ENCODE measurements at places on chromosomes 7 and 10.

DNA sequence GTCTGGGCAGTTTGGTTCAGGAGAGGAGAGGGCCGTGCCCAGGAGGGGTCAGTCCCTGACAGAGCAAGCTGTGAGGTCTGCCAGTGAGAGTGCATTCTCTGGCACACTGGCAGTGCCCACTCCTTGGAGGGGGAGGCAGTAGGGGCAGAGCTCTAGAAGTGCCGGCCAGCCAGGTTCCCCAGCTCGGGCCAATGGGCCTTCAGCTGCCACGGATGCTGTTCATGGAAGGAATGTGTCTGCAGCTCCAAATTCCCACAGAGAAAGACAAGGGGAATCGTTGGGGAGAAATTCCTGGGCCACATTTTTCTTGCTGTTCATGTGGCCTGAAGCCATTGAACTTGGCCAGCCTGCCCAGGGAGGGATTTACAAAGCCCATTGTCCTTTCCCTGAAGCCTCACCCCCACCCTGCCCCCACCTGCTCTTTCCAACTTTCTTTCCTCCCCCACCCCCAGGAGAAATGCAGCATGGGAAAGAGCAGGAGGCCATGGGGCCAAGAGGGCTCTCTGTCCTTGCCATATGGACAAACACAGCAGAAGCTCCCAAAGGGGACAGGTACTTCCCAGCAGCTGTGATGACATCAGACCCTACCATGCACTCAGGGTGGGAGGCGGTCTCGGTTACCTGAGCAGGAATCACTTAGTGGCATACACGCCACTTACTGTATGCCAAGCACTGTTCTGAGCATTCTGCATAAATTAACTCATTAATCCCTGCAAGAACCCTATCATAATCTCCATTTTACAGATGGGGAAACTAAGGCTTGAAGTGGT is 70.7 kb downstream of the ARHGAP22 start:
- no peaks in the 10 kb centered on the region for H3K27me3 ChIP-seq
- no peaks in the 10 kb centered on the region for H3K4me1 ChIP-seq
- no peaks in the 10 kb centered on the region for H3K36me3 ChIP-seq
- no peak for DNase-seq
- H3K27ac ChIP-seq, result no peak overlapping the region

GRCh38 chr7:50508471-50508943 is 56.7 kb downstream of the DDC start:
- H3K4me3 ChIP-seq, result no peak overlapping the region
- H3K27me3 ChIP-seq, result no peaks in the 10 kb centered on the region
- no peaks in the 10 kb centered on the region for H3K36me3 ChIP-seq
- H3K27ac ChIP-seq, result no peak overlapping the region
- DNase-seq, result no peak

DNA sequence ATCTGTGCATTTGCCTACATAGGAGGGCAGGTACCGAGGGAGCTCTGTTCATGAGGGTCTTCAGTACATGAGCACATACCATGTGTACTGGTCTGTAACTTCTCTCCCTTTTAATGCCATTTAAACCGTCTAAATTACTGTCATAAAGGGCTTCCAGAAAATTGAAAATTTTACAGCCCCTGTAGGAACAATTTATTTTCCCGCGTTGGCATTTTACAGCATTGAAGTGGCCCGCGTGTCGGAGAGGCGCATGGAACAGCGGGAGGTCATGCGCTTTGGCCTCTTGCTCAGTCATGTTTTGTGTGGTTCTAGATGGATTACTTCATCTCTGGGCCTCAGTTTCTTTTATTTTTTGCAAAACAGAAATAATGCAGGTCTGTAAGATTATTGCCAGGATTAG is 9.8 kb downstream of the WIPI2 start:
- no peaks in the 10 kb centered on the region for H3K27me3 ChIP-seq
- peaks cover 65% of the 10 kb centered on the region for H3K36me3 ChIP-seq
- H3K27ac ChIP-seq, result no peak overlapping the region
- no peaks in the 10 kb centered on the region for H3K4me1 ChIP-seq
- no peak for DNase-seq
- H3K4me3 ChIP-seq, result no peak overlapping the region

DNA sequence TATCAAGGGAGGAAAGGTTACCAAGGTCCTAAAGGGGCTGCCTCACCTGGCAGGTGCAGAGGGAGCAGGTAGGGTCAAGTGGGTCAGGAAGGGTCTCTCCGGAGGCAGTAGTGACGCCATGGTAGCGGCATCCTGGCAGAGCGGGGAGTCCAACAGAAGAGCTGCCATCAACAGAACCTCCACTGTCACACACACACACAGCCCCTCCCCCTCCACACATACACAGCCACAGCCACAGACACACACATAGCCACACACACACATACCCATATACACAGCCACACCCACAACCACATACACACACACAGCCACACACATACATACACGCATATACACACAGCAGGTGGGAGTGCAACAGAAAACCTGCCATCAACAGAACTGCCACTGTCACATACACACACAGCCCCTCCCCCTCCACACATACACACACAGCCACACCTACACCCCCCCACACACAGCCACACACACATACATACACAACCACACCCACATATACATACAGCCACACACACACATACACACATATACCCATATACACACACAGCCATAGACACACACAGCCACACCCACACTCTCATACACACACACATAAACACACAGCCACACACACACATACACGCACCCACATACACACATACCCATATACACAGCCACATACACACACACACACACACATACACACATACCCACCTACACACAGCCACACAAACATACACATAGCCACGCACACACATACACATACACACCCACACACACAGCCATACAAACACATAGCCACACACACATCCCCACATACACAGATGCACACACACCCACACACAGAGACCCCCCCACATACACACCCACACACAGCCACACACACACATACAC is 23.1 kb downstream of the KCP start:
- no peaks in the 10 kb centered on the region for H3K36me3 ChIP-seq
- H3K4me3 ChIP-seq, result no peak overlapping the region
- peaks cover 21% of the 10 kb centered on the region for H3K27me3 ChIP-seq
- H3K27ac ChIP-seq, result no peak overlapping the region

DNA sequence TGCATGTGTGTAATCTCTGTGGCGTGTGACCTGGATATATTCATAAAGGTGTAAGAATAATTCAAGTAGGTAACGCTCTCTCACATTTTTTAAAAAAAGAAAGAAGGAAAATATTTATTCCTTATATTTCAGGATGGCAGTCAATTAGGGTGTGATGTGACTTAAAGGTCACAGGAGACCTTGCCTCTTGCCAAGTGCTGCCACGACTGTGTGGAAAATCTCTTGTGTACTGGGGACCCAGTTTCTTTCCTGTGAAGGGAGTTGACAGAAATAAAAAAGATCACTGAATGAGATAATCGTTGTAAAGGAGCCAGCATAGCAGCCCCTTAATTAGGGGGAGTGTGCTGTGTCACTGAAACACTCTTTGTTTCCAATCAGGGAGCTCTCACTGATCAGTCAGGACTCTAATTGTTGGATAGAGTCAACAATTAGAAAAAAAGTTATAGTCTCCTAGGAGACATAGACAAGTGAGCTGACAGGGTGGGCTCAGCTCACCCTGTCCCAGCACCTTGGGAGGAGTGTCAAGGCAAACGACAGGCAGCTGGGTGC is 31.1 kb downstream of the PTPRE start:
- no peak overlapping the region for H3K4me3 ChIP-seq
- peaks cover 3% of the 10 kb centered on the region for H3K4me1 ChIP-seq
- no peak for DNase-seq

- no peaks in the 10 kb centered on the region for H3K36me3 ChIP-seq
- DNase-seq, result no peak
- H3K27ac ChIP-seq, result peak overlapping the region; percentile 72
- no peak overlapping the region for H3K4me3 ChIP-seq
These were observed 227.3 kb downstream of the PTEN start for GRCh38 chr10:88090568-88091214.

DNA sequence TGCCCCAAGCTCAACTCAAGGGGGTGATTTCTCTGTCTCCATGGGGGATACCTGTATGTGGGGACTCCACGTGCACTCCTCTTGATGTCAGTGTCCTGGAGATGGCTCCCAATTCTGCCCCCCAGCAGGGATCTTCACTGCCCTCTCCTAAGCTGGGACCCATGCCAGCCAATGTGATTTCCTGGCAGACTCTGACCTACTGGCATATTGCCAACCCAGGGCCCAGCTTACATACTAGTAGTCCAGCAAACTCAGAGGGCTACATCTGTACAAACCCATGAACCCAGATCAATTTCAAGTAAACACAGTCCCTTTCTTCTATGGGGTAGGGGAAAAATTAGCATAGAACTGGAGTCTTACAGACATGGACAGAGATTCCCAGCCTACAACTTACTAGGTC is 26.2 kb upstream of the BMPR1A start:
- no peaks in the 10 kb centered on the region for H3K36me3 ChIP-seq
- H3K27ac ChIP-seq, result no peak overlapping the region
- H3K4me1 ChIP-seq, result no peaks in the 10 kb centered on the region
- DNase-seq, result no peak
- H3K4me3 ChIP-seq, result no peak overlapping the region

DNA sequence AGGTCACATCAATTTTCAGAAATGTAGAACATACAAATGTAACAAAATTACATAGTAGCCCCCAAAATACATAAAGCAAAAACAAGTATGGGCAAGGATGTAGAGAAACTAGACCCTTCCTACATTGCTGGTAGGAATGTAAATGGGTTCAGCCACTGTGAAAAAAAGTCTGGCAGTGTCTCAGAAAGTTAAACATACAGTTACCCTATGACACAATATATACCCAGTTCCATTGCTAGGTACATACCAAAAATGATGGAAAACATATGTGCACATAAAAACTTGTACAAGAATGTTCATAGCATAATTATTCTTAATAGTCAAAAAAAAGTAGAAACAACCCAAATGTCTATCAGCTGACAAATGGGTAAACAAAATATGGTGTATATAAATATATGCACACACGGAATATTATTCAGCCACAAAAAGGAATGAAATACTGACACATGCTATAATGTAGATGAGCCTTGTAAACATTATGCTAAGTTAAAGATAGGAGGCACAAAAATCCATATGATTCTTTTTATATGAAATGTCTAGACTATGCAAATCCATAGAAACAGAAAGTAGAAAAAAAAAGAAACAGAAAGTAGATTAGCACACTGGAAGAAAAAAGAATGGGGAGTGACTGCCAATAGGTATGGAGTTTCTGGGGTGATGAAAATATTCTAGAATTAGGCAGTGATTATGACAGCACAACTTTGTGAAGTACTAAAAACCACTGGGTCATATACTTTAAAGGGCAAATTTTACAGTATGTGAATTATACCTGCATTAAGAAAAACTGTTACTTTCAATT is 13.5 kb downstream of the HERPUD2 start:
- H3K27me3 ChIP-seq, result no peaks in the 10 kb centered on the region
- no peak overlapping the region for H3K4me3 ChIP-seq
- DNase-seq, result peak; percentile 35
- H3K36me3 ChIP-seq, result peaks cover 12% of the 10 kb centered on the region
- H3K4me1 ChIP-seq, result peaks cover 18% of the 10 kb centered on the region
- H3K27ac ChIP-seq, result no peak overlapping the region

DNA sequence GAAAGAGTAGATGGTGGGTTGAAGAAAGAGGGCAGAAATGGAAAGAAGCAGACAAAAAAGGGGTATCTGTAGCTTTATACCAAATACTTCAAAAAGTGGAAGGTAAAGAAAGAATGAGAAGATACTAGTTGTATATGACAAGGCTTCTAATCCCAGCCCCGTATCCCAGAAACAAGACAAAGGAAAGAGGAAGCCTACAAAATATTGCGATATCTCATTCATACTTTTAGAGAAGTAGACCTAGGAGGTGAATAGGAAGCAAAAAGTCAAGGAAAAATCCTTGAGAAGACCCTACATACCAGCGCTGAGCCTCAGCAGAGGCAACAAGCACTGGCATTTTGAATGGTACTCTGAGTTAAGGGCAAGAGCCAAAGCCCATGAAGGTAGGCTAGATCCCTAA is 26.6 kb downstream of the PHTF2 start:
- peaks cover 16% of the 10 kb centered on the region for H3K4me1 ChIP-seq
- no peak overlapping the region for H3K4me3 ChIP-seq
- no peak for DNase-seq
- H3K27me3 ChIP-seq, result no peaks in the 10 kb centered on the region
- peaks cover 11% of the 10 kb centered on the region for H3K36me3 ChIP-seq
- no peak overlapping the region for H3K27ac ChIP-seq

DNA sequence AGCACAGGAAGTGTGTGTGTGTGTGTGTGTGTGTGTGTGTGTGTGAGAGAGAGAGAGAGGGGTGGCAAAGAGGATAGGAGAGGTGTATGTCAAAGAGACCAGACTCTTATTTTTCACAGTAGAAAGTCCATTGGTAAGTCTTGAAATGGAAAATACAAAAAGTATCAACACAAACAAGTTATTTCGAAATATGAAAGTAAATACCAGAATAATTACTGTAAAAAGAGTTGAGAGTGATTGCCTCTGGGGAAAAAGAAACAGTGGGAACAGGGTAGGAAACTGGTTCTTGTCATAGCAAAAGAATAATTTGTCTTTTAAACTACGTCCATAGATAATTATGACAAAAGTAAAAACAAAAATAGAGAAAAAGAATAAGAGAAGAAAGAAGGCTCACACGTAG is 29.0 kb upstream of the EIF5AL1 start:
- H3K4me3 ChIP-seq, result no peak overlapping the region
- H3K27me3 ChIP-seq, result peaks cover 3% of the 10 kb centered on the region
- H3K36me3 ChIP-seq, result no peaks in the 10 kb centered on the region
- H3K4me1 ChIP-seq, result no peaks in the 10 kb centered on the region

DNA sequence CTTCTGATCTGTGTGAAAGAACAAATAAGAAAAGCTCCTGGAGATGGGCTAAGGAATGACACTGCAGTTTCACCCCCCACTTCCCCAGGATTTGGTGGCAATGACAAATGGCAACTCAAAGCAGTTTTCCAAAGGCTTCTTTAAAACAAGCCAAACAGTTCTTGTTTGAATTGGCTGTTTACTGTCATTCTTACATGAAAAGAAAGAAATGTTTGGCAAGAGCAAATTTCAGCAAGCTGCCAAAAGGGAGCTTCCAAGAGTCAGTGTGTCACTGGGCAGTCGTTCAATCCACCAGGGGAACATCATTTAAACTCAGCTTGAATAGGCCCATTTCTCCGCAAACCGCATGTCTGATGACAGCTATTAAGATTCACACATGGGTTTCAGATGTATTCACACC is 119.0 kb upstream of the RHOBTB1 start:
- H3K36me3 ChIP-seq, result no peaks in the 10 kb centered on the region
- no peaks in the 10 kb centered on the region for H3K4me1 ChIP-seq
- no peak overlapping the region for H3K4me3 ChIP-seq
- no peak overlapping the region for H3K27ac ChIP-seq

All from CD4-positive, alpha-beta T cell (primary cell).